Fibroblast of skin of right biceps (primary cell): ENCODE measurements at places on chromosomes 6 and 20.
A peak's percentile ranks its signal among the peaks of the same experiment; 100 is the strongest.

DNA sequence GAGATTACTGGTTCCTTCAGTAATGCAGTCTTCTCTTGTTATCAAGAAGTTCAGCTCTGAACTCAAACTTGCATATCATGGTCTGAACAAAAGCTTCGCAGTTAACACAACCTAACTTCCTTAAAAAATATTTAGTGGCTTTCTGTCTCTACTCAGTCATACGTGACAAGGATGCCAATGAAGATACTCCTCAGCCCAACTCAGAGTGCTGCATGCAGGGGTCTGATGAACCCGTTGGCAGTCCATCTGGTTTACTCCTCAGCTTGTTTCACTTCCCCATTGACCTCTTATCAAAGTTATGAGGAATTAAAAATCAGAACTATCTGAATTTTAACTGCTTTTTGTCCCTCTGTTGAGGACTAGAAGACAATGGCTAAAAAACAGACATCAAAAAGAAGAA is 56.6 kb upstream of the RIN2 start:
- no peak for DNase-seq

- no peak for DNase-seq
Observed at GRCh38 chr6:67722861-67723261, 912.2 kb upstream of the ADGRB3 start.

- no peak for DNase-seq
Observed at GRCh38 chr6:150632785-150633485, 33.2 kb downstream of the PLEKHG1 start.

- DNase-seq: no peak
Observed at GRCh38 chr20:34171640-34172039, 59.6 kb upstream of the EIF2S2 start.

GRCh38 chr6:63305277-63305676 is 14.5 kb downstream of the LGSN start:
- no peak for DNase-seq

DNA sequence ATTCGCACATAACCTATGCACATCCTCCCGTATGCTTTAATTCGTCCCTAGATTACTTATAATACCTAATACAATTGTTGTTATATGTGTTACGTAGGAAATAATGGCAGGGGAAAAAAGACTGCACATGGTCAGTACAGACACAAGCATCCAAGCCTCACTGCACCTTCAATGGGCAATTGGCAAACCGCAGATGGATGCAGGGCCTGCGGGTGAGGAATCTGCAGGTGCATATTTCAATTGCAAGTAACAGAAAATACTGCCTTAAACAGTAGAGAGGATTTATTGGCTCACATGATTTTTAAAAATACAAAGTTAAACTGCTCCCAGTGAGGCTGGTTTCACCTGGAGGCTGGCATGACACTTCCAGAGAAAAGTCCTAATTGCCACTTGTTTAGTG is 142.1 kb upstream of the MLN start:
- DNase-seq: no peak

DNA sequence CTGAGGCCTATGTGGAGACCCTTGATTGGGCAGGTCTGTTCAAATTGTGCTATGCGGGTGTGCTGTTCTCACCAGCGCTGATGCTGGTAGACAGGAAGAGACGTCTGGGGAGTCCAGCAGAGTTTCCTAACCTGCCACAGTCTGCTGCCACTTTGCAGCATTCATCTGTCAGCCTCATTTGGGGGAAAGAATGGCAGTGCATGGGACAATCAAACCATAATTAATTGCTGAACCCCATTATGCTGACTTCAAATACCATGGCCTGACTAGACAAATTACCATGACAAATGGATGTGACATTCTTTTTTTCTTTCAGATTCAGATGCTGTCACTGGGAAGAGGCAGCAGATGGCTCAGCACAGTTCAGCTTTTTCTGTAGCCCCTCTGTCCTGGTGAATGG is 171.4 kb upstream of the SYNDIG1 start:
- no peak for DNase-seq

DNA sequence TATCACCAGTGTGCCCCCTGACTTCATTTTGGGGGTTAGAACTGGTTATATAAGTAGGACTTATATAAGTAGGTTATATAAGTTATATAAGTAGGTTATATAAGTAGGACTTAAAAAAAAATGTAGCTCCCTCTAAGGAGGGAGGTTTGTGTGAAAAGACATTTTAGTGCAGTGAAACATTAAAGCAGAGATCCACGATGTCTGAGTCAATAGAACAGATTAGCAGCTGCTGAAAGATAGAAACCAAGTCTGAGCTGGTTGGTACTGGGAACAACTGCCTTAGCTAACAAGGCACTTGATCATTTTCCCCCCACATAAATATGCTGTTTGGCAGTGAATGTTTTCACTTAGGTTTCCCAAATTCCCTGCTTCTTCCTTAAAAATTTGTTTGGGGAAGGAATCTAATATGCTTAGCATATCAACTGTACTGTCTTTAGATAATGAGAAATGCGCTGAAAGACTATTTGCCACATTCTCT is 2.1 kb upstream of the RPS12 start:
- DNase-seq: peak; percentile 47

- DNase-seq: no peak
Observed at GRCh38 chr6:28632326-28632851, 106.7 kb downstream of the GPX5 start.

- no peak for DNase-seq
Observed at GRCh38 chr6:15510536-15511247, 152.1 kb downstream of the DTNBP1 start.

DNA sequence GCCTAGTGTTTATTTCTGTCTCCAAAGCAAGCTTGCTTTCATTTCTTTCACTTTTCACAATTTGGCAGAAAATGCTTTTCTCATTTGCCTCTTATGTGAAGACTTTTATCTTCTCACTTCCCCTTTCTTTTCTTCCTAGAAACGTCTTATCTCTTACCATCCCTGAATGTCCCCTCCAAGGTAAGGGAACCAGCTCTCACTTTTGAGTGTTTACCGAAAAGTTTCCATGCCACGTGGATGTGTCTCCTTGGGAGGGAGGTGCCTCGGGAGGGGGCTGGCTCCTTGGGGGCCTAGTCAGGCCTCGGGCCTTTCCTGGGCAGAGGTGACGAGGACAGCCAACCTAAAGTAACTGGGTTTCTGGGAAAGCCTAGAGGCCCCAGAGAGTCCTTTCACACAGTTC is 127.4 kb downstream of the CD24 start:
- DNase-seq: no peak

DNA sequence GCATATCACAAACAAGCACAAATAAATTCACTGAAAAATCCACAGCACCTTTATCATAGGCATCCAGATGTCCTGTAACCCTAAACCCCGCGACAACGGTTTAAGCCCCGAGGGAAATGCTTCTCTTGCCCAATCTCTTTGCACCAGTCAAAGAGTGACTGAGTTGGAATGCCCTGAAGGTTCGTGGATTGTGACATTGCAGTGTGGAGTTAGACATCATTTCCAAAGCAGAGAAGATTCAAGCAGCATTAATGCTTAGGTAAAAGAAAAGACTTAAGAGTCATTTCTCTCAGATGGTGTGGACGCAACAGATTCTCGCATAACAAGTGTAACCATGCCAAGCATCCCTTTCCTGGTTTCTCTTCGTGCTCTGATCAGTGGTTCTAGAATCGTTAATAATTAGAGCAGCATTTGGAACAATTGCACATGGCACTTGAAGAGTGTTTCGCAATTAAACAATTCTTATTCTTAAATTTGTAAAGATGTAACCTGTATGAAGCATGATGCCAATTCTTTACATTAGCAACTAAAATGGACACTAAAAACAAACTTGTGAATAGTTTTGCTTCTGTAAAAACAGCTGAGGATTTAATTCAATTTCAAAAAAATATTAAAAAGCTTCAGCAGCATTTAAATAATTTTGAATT is 121.6 kb downstream of the HIVEP2 start:
- DNase-seq: no peak

- peak; percentile 41 for DNase-seq
Observed at GRCh38 chr20:50368813-50369224, 141.4 kb upstream of the PTPN1 start.

DNA sequence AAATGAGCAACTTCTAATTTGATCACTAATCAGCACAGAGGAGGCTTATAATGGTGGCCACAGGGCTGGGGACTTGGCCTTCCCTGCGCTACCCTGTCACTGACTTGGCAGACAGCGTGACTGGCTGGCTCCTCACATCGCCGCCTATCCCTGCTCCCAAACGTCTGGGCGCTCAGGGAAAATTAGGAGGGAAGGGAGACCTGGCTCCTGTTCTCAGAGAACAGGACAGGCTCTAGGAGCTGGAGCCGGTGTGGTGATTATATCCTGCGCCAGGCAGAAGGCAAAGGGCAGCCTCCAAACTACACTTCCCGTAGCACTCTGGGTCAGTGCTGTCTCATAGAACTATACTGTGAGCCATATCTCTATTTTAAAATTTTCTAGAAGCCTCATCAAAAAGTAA is 53.4 kb downstream of the VEGFA start:
- no peak for DNase-seq

GRCh38 chr20:63208346-63208909 is 7.5 kb downstream of the YTHDF1 start:
- no peak for DNase-seq

- DNase-seq: peak; percentile 88
Observed at GRCh38 chr6:134363323-134364039, 45.6 kb upstream of the SGK1 start.

DNA sequence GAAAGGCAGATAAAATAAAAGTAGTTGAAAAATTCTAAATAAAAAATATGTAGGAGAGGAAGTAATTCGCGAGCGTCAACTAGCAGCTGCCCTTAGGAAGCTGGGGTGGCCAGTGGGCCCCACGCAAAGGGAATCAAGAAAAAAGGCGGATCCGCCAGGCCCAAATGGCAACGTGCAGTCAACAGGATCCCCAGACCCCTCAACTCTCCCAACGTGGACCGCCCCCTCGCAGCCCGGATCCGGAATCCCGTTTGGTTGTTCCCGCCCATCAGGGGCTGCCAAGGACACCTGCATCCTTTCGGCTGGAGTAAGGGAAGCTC is 296 bp downstream of the DZANK1 start:
- DNase-seq: no peak

GRCh38 chr6:45592991-45593390 is 215.3 kb upstream of the SUPT3H start:
- peak; percentile 53 for DNase-seq

GRCh38 chr6:45514454-45515230 is 136.9 kb upstream of the SUPT3H start:
- DNase-seq: no peak

- DNase-seq: no peak
Observed at GRCh38 chr20:7657569-7657968, 282.7 kb downstream of the HAO1 start.

GRCh38 chr6:152474354-152474753 is 162.8 kb downstream of the SYNE1 start:
- DNase-seq: peak; percentile 57

DNA sequence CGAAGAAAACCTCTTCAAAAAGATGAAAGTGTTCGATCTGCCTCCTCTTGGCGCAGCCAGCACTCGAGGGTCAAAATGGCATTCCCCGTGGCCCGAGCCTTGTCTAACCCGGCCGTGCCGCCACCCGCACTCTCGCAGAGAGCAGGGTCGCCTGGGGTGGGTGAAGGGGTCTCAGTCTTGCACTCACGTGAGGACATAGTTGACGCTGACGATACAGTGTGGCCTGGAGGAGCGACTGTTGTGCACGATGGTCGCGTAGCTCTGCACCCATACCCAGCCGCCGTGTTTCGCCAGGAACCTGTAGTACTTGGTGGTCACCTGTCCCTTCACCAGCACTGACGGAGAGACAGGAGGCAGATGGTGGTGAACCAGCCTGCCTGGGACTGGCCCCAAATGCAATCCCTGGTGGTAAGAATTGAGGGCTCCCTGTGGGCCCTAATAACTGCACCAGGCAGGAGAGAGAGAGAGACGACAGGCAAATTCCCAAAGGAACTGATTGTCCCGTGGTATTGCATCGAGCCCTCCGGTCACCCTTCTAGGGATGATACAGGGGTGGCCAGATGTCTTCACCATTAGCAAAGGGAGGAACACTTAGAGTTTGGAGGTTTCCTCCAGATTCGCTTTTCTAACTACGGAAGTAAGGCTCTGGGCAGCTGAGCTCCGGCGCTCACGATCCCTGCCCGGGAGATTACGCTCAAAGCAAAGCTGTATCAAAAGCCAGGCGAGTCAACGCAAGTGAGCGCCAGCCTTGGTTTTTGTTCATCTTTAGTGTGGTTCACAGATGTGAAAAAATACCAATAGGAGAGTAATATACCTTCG is 17.4 kb downstream of the SIM1 start:
- no peak for DNase-seq

GRCh38 chr20:61536671-61537070 is 284.6 kb downstream of the CDH4 start:
- DNase-seq: no peak
